ENCODE measurements at places on chromosomes 16 and 17.

DNA sequence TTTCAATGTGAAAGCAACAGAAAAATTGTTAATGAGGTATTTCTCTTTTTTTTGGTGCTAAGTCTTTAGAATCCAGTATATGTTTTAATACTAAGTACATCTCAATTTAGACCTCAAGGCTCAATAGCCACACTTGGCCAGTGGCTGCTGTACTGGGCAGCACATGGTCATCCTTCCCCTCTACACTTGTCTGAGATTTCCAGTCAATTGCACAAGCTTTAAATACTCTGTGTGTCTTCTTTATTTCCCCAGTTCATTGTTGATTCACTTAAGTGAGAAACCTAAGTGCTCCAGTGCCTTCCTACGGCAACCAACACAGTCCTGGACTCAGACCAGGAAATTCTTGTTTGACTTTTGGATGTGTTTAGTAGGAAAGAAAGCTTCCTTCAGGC lies 62.2 kb downstream of the TNRC6C start:
- DNase-seq: no peak

- peak; percentile 65 for DNase-seq
These were observed 14.2 kb upstream of the SLC38A10 start for GRCh38 chr17:81309140-81309858.

GRCh38 chr17:63151941-63152523 lies 186.0 kb downstream of the TANC2 start:
- no peak for DNase-seq

DNA sequence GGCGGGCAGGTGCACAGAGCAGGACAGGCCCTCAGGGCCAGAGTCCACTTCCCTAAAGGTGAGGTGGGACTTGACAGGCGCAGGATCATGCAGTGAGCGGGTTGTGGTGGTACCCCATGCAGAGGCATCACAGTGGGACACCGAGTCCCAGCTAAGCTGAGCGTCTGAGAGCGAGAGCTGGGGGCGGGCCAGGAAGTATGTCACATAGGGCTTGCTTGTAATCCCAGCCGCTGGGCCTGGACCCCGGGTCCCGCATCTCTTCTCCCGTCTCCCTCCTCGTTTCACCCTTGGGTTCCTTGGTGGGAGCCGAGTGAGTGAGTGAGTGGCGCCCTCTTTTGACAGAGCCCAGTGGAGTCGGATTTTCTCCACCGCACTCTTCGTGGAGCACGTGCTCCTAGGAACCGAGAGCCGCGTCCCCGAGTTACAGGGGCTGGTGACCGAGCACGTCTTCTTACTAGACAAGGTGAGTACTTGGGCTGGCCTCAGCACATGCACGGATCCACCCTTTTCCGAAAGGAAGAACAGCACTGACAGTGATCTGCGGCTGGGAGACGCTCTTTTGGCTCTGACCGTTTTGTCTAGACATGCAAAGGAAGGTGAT lies 50.8 kb upstream of the ENDOV start:
- DNase-seq: no peak

DNA sequence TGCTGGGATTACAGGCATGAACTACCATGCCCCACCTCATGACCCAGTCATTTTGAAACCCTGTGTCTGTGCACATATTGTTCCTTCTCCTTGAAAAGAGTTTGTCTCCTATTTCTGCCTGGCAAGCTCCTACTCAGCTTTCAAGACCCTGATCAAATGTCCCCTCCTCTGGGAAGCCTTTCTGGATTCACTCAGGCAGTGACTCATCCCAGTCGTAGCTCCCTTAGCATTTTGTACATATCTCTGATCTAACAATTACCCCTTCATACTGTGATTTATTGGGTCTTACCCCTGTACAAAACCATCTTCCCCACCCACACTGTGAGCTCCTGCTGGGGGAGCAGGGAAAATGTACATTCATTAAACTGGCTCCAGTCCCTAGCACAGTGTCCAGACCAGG lies 18.1 kb upstream of the ABCC12 start:
- no peak for DNase-seq

DNA sequence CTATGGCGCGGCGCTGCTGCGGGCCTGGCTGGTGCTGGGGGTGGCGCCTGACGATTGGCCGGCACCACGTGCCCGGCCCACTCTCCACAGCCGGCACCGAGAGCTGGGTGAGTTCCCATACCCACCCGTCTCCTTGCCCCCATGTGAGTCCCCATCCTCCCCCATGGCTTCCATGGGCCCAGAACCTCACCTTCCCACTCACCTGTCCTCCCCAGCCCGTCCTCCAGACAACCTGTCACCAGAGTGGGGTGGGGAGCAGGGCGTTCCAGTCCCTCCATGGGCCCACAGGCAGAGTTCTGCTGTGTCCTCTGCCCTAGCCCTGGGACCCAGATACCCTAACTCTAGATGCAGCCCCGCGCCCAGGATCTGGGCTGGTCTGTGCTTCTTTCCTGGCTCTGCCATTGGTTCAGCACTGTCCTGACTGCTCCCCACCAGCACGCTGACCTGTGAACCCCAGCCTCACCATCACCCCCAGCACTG lies 5.5 kb downstream of the ARMC5 start:
- no peak for DNase-seq

DNA sequence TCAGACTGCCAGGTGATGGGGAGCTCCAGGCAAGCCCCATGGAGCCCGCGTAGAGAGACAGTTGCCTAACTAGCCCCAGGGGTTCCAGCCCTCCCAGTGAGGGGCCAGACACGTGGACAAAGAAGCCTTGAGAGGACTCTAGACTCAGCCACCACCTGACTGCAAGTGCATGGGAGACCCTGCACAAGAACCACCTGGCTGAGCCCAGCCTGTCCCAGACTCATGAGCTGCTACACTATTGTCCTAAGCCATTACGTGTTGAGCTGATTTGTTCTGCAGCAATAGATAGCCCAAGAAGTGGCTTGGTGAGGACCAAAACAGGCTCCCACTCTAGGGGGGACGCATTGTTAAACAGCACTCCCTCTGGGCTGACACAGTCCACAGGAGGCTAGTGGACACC lies 37.6 kb upstream of the KLHDC4 start:
- DNase-seq: no peak

GRCh38 chr17:42101513-42102292 lies 3.4 kb upstream of the ZNF385C start:
- DNase-seq: peak; percentile 47

DNA sequence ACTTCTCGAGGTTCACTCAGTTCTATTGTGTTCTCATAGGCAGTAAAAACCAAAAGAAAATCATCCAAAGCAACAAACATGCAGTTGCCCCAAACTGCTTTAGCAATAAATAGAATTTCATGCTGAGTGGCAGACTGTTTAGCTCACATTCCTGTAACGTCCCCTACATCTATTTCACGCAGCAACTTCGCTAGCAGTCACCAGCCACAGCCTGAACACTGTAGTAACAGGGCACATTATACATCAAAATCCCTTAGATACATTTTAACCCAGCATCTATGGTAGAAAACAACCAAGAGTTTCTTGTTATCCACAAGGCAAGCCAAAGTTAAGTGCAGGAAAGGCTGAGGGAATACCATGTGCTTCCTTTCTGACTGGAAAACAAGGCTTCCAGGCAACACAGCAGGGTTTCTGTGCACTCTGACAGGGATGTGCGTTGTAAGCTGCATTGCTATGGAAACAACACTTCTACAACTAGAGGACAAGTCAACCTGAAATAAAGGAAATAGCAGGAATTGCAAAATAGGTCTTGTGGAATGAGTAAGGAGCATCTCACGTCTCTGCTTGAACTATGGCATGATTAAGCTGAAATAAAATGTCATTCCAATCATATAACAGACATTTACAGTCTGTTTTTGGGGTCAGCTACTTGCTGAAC lies 55.4 kb downstream of the CFDP1 start:
- DNase-seq: no peak

GRCh38 chr17:66373944-66374817 lies 71.8 kb downstream of the PRKCA start:
- DNase-seq: peak; percentile 47

- peak; percentile 4 for DNase-seq
These were observed 1.2 kb downstream of the SIAH1 start for GRCh38 chr16:48383877-48384519.

Data from NCI-H146 (cell line).